ENCODE measurements at places on chromosomes 4 and X.

GRCh38 chrX:13754765-13755164 lies 20.2 kb downstream of the OFD1 start:
- DNase-seq: no peak

GRCh38 chrX:69597399-69597798 lies 18.5 kb upstream of the EDA start:
- no peak for DNase-seq

DNA sequence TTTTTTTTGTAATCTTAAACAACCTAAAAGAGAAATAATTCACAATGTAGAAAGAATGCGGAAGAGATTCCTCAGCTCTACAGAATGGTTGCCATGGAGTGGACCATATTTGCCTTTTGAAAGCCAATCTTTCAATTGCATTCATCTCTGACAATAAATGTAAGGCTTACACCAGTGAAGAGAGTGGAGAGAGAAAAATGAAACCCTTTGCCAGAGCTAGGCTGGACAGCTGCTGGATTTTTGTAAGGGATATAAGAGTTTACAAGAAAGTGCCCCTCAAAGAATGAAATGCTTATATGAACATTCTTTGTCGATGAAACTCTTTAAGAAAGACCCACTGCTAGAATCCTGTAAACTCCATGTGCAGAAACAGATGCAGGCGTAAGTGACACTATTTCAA lies 66.0 kb upstream of the FAT1 start:
- no peak for DNase-seq

GRCh38 chr4:54144199-54144598 lies 44.2 kb downstream of the GSX2 start:
- no peak for DNase-seq

GRCh38 chr4:37561196-37561802 lies 124.9 kb downstream of the RELL1 start:
- DNase-seq: no peak

DNA sequence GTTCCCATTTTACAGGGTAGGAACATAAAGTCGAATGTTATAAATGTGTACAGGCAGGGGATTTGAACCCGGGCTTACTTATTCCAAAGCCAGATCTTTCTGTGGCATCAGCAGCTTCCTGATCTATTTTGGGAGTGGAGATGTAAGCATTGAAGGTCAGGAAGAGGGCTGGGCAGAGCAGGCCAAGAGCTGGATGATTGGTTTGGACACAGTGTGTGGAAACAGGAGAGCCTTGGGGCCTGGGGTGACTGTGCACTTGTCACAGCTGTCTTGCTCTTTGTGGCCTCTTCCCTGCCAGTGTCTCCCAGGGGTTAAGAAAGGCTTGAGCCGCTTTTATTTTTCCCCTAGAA lies 127.9 kb upstream of the ENPP6 start:
- no peak for DNase-seq

- no peak for DNase-seq
Observed at GRCh38 chr4:30847167-30847566, 127.0 kb downstream of the PCDH7 start.

DNA sequence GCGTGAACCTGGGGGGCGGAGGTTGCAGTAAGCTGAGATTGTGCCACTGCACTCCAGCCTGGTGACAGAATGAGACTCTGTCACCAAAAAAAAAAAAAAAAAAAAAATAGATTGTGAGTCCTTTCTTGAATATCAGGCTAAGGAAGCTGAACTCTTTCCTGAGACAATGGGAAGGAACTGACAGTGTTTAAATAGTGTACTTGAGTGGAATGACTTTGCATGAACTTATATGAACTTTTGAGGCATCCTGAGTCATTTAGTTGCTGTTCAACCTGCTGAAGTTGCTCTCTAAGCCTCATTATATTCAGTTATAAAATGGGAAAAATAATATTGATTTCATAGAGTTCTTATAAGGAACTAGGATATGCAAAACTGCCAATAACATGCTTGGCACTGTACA lies 79.3 kb upstream of the LIMCH1 start:
- no peak for DNase-seq

DNA sequence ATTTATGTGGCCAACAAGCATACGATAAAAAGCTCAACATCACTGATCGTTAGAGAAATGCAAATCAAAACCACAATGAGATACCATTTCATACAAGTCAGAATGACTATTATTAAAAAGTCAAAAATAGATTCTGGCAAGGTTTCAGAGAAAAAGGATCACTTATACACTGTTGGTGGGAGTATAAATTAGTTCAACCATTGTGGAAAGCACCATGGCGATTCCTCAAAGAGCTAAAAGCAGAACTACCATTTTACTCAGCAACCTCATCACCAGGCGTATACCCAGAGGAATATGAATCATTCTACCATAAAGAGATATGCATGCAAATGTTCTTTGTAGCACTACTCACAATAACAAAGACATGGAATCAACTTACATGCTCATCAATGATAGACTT lies 478.7 kb upstream of the GALNTL6 start:
- DNase-seq: no peak

DNA sequence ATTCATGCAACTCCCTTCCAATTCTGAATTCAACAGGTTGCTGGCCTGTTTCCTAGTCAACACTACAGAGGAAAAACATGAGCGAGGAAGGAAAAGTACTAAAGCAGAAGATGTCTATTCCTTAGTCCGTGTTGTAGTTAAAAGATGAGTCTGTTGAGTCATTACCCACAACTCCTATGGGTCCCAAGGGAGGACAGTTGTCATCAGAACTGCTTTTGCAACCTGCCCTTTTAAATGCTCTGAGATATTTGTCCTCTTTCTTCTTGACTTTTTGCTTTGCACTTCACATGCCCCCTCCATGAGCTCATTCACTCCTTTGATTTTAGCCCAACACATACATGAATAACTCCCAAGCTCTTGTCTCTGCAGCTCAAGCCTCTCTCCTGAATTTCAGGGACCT lies 119.2 kb downstream of the CORIN start:
- DNase-seq: no peak

All from activated T-cell treated with anti-CD3 and anti-CD28 coated beads, Interleukin-2, amount 50 U/mL, for 4 hours (primary cell).